ENCODE measurements at places on chromosomes 1 and 21.

DNA sequence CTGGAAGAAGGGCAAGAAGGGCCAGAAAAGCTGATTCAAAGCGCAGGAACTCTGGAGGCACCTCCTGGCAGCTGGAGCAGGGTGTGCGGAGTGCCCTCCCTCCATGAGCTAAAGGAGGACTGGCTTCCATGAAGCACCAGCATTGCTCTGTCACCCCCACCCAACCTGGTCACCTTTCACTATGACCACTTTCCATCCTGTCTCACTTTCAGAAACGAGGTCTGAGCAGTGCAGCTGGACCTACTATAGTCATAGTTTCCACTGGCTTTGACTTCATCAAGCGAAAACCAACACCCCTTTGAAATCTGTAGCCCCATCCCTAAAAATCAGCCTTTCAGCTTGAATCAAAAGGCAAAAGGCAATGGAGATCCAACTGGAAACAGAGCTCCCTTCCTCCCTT, 84.8 kb upstream of the CACNA1E start:
- no peak for DNase-seq

DNA sequence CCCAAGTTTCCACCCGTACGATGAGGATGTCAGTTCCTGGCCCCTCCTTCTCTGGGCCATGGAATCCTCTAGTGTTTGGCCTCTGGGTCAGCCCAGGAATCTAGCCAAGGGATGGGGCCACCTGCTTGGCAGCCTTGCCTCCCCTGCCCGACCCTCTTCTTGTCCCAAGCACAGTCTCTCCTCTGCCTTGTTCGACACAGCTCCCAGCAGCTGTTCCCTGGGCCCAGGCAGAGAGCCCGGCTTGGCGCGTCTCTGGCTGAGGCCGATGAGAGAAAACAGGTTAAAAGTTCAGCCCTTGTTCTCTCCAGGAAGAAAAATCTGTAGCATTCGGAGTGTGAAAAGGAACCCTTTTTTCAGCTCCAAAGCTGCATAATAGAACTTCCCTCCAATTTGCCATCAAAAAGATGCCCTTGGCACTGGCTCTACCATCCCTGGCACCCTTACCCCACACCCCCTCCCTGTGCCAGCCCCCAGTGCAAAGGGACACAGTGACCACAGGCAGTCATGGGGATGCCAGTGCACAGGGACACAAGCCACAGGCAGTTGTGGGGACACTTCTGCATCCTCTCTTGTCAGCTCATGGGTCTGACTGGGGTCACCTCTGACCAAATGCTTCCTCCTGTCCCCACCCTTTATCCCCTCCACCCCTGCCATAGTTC, 68.4 kb downstream of the EPHB2 start:
- no peak for DNase-seq

DNA sequence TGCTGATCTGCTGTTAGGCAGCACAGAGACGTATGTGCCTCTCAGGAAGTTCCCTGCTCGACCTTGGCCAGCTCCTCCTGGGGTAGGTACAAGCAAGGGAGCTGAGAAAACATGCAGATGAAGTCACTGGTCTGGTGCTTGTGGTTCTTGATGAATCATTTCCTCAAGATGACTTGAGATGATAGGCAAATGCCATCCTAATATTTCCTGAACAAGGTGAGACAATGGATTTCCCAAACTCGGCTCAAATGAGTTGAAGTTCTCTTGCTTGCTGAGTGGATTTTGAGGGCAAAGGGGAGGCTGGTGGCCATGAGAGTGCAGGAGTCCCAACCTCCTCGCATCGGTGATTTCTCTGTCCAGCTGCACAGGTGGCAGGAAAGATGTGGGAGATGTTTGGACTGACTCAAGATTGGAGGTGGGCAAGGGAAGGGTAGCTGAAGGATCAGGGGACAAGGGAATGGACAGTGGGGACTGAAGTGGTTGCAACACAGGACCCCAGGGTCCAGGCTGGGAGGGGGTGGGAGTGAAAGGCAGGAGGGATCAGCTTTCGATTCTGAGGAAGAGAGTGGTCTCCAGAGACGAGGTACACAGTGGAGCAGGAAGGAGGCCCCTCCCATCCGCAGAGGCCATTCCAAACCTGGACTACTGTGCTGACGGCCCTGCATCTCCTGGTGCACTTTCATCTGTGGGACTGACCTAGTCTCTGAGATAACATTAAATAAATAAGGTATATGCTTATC, 63.9 kb downstream of the CAPN2 start:
- peak; percentile 50 for DNase-seq

- no peak for DNase-seq
Observed at GRCh38 chr1:109539676-109540075, at the start of gene GPR61. TSS of gene GPR61 (plus strand) at chr1:109539872. CDS start at chr1:109543023, 3,151 bp downstream.

- no peak for DNase-seq
Observed at GRCh38 chr1:59521456-59521855, 224.6 kb downstream of the FGGY start.

DNA sequence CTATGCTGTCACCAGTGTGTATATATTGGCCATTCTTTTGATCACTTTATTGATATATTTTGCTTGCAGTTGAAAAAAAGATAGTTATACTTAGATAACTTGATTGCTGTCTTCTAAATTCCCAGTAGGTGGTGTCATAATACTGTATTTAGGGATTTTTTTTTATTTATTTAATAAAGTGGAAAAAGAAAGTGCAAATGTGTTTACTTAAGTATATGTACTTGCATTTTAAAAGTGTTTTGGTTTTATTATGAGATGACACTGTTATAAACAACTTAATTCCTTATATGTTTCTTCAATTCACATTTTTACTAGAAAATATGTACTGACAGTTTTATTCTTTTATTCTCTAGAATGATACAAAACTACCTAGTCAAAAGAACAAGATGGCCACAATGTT, 164.8 kb downstream of the USP25 start:
- no peak for DNase-seq

GRCh38 chr1:243962541-243962940, 88.5 kb upstream of the ZBTB18 start:
- no peak for DNase-seq

DNA sequence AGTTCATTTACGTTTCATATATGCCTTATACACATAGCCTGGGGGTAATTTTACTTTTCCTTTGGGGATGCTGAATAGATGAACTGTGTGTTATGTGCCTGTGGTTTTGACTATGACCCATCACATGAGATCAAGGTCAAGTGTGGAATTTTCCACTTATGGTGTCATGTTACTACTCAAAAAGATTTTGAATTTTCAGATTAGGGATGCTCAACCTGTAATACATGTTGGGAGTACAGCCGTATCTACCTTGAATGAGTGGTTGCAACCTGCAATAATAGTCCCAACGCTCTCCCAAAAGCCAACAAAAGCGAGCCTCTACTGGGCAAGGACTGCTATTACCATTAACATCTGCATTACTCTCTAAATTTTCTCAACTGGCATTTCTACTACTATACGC, 68.5 kb upstream of the SDC3 start:
- DNase-seq = no peak

- DNase-seq = no peak
Observed at GRCh38 chr1:184860985-184861754, 106.5 kb upstream of the EDEM3 start.

- DNase-seq = no peak
Observed at GRCh38 chr1:36778740-36779139, 255.6 kb downstream of the GRIK3 start.

DNA sequence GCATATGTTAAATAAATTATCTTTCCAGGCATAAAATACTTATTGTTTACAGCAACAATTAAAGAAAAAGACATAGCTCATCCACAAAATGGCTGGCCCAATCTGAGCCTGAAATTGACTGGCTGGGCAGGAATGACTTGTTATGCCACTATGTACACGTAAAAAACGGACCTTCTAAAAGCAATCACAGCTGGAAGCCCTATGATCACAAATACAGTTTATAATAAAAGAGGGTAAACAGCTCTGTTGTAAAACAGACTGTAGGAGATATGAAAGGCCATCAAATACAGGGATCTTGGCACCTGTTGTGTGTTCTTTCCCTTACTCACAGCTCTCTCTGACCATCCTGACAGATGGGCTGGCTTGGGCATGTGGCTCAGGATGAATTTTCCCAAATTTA, 70.5 kb upstream of the DMRTA2 start:
- DNase-seq = no peak

- DNase-seq = no peak
Observed at GRCh38 chr1:207691841-207692240, 46.9 kb downstream of the CR1L start.

- DNase-seq = no peak
Observed at GRCh38 chr21:35048183-35048601, 910 bp downstream of the RUNX1 start.

DNA sequence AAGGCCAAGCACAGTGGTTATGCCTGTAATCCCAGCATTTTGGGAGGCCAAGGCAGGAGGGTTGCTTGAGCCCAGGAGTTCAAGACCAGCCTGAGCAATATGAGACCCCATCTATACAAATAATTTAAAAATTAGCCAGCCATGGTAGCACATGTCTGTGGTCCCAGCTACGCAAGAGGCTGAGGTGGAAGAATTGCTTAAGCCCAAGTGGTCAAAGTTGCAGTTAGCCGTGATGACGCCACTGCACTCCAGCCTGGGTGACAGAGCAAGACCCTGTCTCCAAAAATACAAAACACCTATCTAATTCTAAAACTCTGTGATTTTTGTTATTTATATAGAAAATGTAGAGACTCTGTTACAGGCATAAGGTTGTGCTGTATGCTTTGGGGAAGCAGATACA, 44.2 kb upstream of the ZYG11A start:
- no peak for DNase-seq

- no peak for DNase-seq
Observed at GRCh38 chr1:192702212-192702902, 66.4 kb downstream of the RGS13 start.

DNA sequence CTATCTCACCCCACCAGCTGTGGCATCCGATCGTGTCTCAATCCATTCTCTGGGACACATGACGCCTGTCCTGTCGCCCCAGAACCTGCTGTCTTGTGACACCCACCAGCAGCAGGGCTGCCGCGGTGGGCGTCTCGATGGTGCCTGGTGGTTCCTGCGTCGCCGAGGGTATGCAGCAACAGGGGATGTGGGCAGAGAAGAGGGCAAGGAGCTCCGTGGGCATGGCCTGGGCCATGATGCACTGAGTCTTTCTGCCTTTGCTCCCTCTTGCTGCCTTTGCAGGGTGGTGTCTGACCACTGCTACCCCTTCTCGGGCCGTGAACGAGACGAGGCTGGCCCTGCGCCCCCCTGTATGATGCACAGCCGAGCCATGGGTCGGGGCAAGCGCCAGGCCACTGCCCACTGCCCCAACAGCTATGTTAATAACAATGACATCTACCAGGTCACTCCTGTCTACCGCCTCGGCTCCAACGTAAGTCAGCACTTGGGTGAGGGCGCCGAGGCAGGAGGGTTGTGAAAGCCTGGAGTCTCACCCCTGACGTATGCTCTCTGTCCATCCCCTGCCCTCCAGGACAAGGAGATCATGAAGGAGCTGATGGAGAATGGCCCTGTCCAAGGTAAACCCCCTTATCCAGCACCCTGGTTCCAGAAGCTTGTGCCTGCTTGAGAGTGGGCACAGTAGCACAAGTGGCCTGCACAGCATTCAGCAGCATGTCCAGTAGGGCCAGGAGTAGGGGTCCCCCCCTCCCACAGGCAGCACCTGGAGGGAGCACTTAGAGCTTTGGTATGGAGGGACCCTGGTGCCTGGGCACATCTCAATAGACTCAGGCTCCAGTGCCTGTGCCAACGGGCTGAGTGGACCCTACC, 8.8 kb downstream of the TINAGL1 start:
- DNase-seq = no peak

- DNase-seq = no peak
Observed at GRCh38 chr1:202711949-202712635, 1.8 kb upstream of the SYT2 start.

GRCh38 chr1:161473348-161473747, 31.9 kb upstream of the FCGR2A start:
- DNase-seq = no peak

DNA sequence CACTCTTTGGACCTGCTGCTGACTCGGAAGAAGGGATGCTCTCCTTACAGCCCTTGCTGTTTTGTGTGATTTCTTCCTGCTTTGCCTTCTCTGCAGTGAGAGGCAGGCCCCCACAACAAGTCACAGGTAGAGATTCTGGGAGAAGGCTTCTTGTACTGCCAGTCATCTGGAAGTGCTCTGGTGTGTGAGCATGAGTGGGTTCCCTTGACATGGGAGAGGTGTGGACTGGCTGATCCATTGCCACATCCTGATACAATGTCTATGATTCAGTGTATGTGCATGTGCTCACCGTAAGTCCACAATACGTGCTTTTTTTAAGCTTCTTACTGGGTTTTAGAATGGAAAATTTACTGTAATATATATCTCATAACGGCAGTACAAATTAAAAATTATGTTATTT, 46.0 kb upstream of the PLA2G4A start:
- no peak for DNase-seq

- DNase-seq = no peak
Observed at GRCh38 chr1:163258181-163258580, 55.5 kb upstream of the RGS5 start.

DNA sequence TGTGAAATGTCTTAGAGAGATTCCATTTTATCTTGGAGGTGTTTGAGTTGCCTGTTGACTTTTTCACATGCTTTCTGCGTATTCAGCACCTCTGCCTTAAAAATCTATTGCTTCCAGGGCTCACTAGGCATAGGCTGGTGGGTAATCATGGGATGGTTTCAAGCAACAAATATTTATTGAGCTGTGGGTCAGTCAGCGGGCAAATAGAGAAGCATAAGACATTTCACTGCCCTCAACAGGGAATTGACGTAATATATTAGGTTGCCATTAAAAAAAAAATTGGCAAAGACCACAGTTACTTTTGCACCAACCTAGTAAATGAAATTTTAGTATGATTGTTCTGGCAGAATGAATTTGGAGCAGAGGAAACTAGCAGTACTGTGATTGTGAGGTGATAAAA, 44.3 kb upstream of the NBL1 start:
- no peak for DNase-seq

DNA sequence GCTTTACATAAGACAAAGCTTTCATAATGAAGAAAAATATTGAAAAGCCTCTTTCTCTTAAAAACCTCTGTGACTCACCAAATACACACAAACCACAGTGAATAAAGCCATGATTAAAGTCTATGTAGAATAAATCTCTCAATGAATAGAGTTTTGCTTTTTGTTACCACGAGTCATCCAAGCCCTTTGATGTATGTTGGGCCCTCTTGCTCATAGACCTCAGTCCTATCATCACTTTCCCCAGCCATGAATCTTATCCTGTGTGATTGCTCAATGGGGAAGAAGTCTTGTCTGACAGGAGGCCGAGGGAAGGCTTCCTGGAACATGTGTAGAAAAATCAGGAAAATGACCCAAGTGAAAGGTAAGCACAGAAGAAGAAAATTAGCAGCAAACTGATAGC, 60.8 kb downstream of the NGF start:
- DNase-seq = no peak

GRCh38 chr1:231860221-231861088, 233.9 kb downstream of the DISC1 start:
- no peak for DNase-seq

DNA sequence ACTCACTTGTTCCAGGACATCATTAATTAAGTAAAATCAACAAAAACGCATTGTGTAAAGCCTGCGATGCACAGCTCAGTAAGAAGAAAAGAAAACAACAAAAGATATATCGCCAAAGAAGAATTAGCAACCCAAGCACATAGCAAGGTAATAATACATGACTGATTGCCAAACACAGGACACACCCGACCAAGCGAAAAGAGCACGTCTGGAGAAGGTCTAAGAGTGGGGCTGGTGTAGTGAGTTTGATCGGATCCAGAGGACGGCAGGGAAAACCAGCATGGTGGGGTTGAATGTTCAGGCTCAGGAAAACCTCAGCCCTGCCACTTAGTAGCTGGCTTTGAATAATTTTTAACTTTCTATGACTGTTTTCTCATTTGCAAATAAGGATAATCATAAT, 69.8 kb downstream of the JAK1 start:
- DNase-seq = no peak

Data from stimulated activated CD4-positive, alpha-beta T cell treated with anti-CD3 and anti-CD28 coated beads, Interleukin-4, amount 100 ng/mL, for 4 hours (primary cell).